ENCODE measurements at places on chromosomes 7 and 10.
A peak's percentile ranks its signal among the peaks of the same experiment; 100 is the strongest.

DNA sequence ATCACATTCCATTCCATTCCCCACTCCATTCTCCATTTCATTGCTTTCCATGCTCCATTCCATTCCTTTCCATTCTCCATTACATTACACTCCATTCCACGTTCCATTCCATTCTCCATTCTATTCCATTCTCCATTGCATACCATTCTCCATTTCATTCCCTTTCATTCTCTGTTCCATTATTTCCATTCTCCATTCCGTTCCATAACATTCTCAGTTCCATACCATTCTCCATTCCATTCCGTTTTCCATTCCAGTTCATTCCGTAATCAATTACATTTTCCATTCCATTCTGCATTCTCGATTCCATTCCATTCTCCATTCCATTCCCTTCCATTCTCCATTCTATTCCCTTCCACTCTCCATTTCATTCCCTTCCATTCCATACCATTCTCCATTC, 86.4 kb downstream of the NSUN6 start:
- no peak for DNase-seq

DNA sequence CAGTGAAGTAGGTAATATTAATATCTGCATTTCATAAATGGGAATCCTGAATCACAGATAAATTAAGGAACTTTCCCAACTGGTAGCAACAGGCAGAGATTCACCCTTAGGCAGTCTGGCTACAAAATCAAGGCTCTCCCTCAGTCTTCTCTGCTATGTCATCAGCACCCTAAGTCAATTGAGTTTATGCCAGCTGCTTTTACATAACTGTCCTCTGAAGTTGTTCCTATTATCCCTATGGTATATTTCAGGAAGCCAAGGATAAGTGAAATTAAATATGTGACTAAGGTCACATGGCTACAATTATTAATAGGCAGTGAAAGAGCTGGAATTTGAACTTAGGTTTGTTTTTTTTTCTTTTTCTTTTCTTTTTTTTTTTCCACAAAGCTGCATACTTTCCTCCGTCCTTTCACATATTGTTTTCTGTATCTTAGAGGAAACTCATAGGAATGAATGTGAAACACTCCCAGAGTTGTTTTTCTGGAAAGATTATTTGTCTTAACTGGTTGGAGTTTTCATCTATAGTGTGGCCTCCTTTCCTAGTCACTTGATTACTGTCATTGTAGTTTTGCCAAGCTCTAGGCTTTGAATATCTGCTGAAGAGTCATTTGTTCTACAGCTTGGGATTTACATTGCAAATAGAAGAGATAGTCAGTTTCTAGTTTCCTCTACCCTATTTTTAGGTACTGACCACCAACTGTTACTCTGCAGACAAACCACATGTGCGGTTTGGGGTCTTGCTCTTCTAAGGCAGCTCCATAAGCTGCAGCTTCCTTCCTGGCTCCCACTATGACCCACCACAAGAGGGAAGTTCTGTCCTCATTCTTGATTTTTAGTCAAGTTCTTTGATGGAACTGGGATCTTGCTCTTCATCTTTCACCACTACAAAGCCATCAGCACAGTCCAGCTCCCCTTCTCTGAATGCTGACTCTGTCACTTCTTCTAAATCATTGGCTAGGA, 338.0 kb upstream of the KIAA1217 start:
- DNase-seq, result no peak

DNA sequence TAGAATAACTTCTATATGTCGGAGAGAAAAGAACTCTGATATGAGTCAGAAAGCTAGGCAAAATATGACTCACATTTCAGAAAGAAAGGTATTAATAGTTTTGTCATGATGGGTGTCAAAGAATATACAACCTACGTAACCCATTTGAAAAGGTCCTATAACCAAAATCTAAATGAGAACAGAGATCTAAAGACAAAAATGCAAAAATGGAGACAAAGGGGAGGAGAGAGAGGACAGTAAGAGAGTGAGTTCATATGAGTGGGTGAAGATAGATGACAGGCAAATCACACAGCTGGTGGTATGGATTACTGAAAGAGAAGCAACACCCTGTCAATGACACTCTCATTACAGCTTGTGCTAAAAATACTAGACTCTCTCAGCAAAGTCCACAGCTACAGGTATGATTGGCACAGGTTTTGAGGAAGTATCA, 25.6 kb downstream of the ANKMY2 start:
- DNase-seq, result no peak

GRCh38 chr7:50580057-50580456, 14.9 kb upstream of the DDC start:
- DNase-seq, result no peak

DNA sequence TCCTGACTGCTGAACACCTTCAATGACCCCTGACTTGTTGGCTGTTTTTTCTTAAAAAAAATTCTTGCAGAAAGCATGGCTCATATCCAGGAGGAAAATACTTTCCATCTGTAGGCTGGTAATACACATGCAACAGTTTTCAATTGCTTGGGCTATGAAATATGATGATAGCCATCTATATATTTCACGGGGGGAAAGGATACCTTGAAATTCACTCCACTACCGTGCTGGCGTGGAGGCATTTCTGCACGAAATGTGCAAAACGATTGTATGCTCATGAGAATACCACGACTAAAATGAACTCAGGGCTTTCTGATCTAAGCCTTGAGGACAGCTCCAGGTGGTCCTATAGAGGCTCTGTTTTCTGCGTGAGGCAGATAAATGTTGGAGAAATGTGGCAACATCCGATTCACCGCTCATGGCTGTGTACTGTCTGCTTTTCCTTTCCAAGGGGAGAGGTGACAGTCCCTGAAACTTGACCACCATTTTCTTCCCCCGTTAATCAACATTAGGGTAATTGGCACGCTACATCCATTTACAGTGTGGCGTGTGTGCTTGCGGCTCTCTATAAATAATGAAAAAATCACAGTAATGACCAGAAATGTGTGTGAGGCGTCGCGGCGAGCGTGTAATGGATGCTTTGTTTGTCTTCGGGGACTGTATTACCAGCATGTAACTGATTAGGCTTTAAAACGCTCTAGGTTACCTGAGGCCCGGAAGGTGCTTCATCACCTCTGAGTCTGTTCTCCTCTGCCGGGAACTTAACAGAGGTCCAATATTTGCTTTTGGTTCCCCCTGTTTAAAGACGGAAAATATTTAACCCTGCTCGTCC, 12.8 kb upstream of the CARD11 start:
- peak; percentile 8 for DNase-seq

DNA sequence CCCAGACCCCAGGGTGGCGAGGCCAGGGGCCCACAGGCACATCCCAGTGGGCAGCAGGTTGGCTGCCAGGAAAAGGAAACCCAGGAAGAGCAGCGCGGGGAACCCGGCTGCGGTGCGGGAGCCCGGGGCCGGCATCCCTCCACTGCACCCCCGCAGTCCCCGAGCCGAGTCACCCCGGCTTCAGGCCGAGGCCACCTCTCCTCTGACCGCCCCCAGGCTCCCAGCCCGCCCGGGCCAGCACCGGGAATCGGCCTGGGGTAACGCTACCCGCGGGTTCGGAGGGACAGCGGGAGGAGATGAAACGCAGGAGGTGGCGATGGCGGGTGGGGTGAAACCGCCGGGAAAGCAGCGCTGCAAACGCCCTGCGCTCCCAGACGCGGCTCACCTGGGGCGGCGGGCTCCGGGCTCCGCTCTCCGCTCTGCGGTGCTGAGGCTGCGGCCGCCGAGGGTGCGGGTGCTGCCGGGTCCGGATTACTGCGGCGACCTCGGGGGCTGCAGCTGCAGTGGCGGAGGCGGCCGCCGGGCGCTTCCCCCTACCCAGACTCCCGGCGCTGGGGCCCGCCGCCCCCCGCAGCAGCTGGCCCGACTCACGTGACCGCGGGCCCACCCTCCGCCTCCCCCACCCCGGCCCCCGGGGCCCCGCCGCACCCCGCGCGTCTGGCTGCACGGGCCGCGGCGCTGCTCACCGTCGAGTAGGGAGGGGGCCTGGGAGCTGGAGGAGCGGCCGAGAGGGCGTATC, at the start of gene SCRN1:
TSS of gene SCRN1 (minus strand) at position 545 of the 739 bp plus-strand sequence. CDS start 20,734 bp downstream, outside the sequence.
- DNase-seq, result peak; percentile 56

- no peak for DNase-seq
Observed at GRCh38 chr10:62506371-62506770, 132.2 kb downstream of the ZNF365 start.

GRCh38 chr7:5637415-5637814, 144.0 kb downstream of the RNF216 start:
- DNase-seq, result no peak
